ENCODE measurements at places on chromosomes 6 and 20.

GRCh38 chr6:108592371-108593337 is 31.9 kb downstream of the FOXO3 start:
- DNase-seq, result no peak

GRCh38 chr6:45959534-45960145 is 56.0 kb downstream of the CLIC5 start:
- no peak for DNase-seq

- no peak for DNase-seq
Measured at GRCh38 chr6:118621799-118622470, 29.5 kb downstream of the CEP85L start.

- no peak for DNase-seq
Measured at GRCh38 chr6:107275330-107275865, 160.1 kb upstream of the BEND3 start.

DNA sequence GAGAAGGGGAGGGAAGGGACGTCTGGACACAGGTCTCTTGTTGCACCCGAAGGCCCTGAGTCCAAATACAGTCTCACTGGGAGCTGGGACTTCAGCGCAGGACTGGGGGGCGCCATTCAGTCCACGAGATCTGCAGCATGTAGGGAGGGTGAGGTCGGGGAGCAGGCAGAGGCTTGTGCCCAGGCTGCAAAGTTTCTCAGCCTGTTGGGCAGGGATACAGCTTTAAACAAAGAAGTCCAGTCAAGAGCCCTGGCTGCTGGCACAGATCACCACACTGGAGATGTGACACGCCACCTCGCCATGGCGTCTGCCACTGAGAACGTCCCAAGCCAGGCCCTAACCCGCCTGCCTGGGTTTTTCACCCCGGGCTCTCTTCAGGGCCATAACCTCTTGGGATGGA is 256.6 kb downstream of the DLL1 start:
- no peak for DNase-seq

Measured in cerebellum (tissue), 4 donors.